Femur (tissue), 1 donor: ENCODE measurements at places on chromosomes 1 and 21.

GRCh38 chr1:82125866-82126265 lies 325.1 kb downstream of the ADGRL2 start:
- no peak for DNase-seq

GRCh38 chr1:21294266-21294989 lies 4.2 kb upstream of the ECE1 start:
- peak; percentile 60 for DNase-seq

DNA sequence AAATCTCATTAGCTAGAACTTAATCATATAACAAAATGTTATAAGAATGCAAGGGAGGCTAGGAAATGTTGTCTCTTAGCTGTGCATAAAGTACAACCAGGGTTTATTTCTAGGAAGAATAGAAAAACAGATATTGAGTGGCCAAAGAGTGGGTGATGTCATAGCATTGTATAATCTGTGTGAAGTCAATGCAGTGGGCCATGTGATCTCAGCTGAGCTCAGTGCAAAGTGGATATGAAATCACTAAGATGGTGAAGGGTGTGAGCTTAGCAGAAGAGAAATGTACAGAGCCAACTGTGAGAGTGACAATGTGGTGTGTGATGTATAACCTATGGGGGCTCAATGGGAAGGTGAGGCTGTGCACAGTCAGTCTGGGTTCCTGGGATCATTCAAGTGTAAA lies 29.7 kb upstream of the DUSP23 start:
- no peak for DNase-seq

DNA sequence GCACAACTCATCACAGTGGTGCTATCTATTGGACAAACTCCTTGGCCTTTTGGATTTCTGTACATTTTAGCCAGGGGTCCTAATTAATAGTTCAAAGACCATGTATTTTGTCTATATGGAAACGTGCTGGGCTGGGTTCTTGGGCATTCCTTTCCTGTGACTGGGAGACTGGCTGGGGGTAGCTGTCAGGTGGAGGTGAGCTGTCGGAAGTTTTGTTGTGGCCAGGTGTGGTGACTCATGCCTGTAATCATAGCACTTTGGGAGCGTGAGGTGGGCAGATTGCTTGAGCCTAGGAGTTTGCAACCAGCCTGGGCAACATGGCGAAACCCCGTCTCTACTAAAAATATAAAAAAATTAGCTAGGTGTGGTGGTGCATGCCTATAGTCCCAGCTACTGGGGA lies 392.4 kb downstream of the RPS6KC1 start:
- no peak for DNase-seq

DNA sequence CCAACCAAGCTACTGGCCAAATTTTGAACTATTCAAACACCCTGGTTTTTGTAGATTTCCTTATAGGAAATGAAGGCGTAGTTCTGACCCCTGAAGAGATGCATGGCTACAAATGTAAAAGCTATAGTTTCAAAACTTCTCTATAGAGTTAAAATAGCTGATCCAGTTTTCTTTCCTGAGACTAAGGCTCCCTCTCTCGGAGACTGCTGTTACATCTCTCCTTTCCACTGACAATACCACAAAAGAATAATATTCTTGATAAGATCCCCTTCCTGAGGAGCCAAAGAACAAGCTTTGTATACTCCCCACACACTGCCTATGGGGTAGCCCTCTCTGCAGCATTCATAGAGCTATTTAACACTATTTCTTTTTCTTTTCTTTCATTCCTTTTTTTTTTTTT lies 6.7 kb upstream of the CFAP126 start:
- DNase-seq = no peak

- DNase-seq = no peak
Observed at GRCh38 chr1:8031176-8031785, 5.2 kb upstream of the ERRFI1 start.

DNA sequence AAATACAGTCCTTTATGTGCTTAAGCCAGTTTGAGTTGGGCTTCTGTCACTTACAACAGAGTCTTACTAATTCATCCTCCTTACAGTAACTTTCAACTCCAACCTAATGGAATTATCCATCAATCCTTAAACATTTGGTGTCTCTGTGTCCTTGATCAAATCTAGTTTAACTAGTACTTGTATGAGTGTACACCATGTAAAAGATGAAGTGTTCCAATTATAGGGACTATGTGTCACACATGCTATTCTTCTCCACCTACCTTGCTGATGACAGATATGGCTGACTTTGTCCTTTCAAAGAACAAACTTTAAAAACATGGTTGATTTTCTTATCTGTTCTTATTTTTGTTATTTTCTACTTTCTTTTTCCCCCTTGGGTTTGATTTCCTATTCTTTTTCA lies 60.4 kb upstream of the NBPF3 start:
- no peak for DNase-seq

DNA sequence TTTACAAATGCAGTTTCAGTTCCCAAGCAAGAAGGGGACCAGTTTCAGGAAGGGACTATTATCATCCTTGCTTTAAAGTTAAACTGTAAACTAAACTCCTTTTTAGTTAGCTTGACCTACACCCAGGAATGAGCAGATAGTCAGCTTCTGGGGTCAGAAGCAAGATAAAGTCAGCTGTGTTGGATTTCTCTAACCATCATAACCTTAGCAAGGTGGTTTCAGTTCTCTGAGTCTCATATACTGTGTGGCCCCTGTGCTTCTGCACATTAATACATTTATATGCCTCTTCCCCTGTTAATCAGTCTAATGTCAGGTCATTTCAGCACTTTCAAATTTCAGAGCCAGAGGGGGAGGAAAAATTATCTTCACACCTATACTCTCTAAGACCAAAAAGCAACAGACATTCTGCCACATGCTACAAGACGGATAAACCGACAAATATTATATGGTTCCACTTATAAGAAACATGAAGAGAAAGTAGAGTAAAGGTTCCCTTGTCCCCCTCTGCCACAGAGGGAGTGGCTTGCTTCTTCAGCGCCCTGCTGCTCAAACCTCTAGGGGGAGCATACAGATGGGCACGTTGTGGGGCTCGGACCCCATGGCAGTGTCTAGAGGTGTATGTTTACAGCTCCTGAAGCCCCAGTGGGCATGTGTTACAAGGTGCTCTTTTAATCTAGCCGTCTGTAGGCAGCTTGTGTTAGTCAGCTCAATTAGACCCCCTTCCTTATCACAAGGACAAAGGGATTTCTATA lies 89.1 kb downstream of the SMYD3 start:
- DNase-seq = no peak

DNA sequence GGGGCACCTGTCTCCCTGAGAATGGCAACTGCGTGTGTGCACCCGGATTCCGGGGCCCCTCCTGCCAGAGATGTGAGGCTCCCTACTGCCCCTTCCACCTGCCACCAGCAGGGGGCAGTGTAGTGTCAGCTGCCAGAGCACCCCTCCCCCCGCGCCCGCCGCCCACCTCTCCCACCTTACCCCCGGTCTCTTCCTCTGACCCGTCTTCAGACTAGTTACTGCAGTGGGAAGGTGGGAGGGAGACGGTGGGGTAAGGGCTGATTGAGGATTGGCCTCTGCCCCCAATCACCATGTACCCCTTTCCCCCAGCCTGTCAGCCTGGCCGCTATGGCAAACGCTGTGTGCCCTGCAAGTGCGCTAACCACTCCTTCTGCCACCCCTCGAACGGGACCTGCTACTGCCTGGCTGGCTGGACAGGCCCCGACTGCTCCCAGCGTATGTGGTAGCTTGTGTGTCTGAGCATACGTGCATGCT lies 10.1 kb upstream of the LRRC71 start:
- no peak for DNase-seq

DNA sequence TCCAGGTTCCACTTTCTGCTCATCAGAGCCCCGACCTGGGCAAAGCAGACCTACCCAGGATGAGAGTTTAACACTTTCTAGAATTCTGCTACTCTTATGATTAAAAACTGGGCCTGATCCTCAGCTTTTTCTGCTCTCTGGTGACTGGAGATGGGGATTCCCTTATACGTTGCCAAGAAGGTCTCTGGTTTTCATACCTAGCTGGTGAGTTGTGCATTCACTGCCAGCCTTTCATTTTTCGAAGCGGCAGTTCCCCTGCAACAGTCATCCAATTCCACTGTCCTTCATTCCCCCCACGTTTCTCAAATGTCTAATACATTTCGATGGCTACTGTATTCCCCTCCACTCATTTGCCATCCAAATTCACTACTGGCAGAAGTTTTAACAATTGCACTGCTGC lies 135.3 kb downstream of the ADSS2 start:
- DNase-seq = no peak

- DNase-seq = no peak
Observed at GRCh38 chr1:64948905-64949833, 17.2 kb downstream of the JAK1 start.
